NCI-H774 (cell line): ENCODE measurements at places on chromosomes 12 and 14.

GRCh38 chr12:92064422-92064821 lies 81.2 kb downstream of the BTG1 start:
- peak; percentile 75 for DNase-seq

DNA sequence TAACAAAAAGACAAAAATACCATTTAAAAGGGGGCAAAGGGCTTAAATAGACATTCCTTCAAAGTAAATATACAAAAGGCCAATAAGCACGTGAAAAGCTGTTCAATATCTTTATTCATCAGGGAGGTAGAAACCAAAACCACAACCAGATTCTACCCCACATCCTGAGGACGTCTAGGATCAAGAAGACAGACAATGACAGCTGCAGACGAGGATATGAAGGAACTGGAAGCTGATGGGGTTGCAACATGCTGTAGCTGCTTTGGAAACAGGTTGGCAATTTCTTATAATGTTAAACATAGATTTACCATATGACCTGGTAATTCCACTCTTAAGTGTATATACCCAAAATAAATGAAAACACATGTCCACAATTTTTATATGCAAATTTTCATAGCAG lies 85.1 kb upstream of the C14orf180 start:
- DNase-seq: no peak

DNA sequence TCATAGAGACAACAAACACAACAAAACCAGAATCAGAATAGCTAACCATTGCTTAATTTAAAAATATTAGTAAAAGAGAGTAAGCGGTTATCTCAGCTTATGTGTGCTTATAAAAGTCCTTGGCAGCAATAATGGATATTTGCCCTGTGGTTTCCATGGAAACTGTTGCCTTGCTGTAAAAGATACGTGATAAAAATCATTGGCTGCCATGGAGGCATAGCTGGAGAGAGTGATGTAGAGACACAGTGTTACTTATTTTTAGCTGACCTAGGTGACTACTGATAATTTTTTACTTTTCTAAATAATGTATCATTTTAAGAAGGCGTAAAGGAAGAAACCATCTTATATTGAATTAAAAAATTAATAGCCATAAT lies 92.9 kb downstream of the ERC1 start:
- DNase-seq: peak; percentile 61

DNA sequence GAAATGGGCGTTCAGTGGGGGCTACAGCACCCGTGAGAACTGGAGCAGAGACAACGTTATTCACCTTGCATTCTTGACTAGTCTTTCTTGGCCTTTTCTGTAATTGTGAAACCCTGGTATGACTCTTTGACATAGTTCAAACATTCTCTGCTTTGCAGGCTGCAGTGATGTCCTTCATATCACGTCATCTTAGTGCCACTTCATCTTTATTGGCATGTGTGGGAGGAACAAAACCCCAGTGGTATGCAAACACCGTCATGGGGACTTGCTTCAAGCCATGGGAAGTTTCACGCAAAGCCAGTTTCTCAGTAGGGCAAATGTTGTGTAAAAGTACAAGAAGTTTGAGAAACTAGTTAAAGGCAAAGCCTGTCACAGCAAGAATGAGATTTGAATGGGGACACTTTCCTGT lies 20.2 kb upstream of the DUSP16 start:
- DNase-seq: no peak

- DNase-seq: no peak
These were observed 42.5 kb upstream of the OTOGL start for GRCh38 chr12:80056845-80057244.

GRCh38 chr12:26869908-26870459 lies 37.0 kb upstream of the ITPR2 start:
- no peak for DNase-seq

GRCh38 chr14:101521978-101522377 lies 39.3 kb upstream of the DIO3 start:
- DNase-seq: no peak

GRCh38 chr14:69429643-69430042 lies 31.2 kb downstream of the SLC39A9 start:
- DNase-seq: no peak

- DNase-seq: no peak
These were observed 900 bp downstream of the KCTD10 start for GRCh38 chr12:109475993-109476806.

- DNase-seq: no peak
These were observed 24.5 kb upstream of the ISM2 start for GRCh38 chr14:77523109-77523508.

DNA sequence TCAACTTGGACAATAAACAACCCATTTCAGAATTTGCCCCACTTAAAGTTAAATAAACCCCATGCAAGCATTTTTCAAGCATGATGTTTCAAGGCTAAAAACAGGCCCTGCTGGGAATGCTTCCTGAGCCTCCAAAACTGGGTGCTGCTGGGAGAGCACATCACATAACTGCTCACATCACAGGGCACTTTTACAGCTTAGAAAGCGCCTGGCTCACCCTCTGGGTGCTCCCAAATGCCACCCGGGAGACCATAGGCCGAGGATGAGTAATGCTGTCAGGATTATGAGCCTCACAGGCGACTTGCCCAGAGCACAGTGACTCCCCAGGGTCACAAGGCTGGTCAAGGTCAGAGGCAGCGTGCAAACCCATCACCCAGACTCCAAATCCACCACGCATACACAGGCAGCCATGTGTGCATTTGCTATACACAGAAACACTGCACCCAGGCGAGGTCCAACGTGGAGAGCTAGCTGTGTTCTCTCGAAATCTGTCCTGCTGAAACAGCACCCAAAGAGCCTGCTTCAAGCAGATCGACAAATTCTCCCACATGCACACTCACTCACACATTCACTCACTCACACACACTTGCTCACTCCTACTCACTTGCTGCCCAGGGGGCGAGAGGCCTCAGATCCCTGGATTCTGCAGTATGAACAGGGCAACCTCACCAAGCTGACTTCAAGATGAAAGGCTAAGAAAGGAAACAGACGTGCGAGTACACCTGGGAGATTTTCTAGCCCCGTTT lies 58.7 kb downstream of the ITPK1 start:
- DNase-seq: no peak

DNA sequence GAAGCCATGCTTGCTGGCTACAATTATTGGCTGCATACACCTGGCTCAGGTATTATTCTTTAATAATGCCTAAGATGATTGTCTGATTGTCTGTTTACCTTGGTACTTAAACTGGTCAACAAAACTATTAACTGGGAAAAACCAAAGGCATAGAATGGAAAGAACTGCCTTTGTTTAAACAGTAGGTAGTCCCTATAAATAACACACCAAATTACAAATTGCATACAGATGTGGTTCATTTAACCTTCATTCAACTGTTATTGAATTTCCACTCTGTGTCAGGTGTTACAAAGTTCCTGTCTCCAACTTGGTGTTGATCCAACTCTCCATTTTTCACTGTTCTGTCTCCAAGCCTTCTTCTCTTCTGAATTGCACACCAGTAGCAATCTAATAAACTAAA lies 79.8 kb upstream of the FSCB start:
- peak; percentile 96 for DNase-seq

GRCh38 chr14:74257078-74257940 lies 18.1 kb downstream of the VSX2 start:
- DNase-seq: no peak

GRCh38 chr14:61561657-61562276 lies 133.5 kb upstream of the HIF1A start:
- no peak for DNase-seq

GRCh38 chr14:56745097-56745496 lies 65.2 kb downstream of the OTX2 start:
- no peak for DNase-seq

- DNase-seq: peak; percentile 6
These were observed 17.5 kb downstream of the DYRK4 start for GRCh38 chr12:4579305-4580102.

DNA sequence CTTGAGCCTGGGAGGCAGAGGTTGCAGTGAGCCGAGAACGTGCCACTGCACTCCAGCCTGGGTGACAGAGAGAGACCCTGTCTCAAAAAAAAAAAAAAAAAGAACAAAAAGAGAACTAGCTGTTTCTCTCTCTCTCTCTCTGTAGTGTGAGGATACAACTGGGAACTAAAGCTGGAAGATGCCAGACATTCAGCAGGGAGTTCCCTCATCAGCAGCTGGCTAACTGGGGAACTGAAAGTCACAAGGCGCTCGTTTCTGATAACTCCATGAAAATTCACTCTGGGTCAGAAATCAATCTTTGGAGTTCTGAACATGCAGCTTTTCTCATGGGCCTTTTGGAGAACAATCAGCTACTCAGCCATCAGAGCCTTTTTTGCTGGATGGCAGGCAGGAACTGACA lies 43.5 kb upstream of the MAP1LC3B2 start:
- DNase-seq: no peak

- DNase-seq: no peak
These were observed 3.8 kb upstream of the TAS2R10 start for GRCh38 chr12:10829994-10830393.
